ENCODE measurements at places on chromosomes 2 and 18. TPM values are rescaled to one million over a fixed set of nuclear protein-coding genes. Genes with fewer than 3 reads are reported as not detected.

The ADNP2 gene
- total RNA-seq: 16.0 TPM

The FN1 gene
- total RNA-seq: 217 TPM

The GPR35 gene
- total RNA-seq: 1.9 TPM

The LRPPRC gene
- 70.8 TPM for total RNA-seq

The CFC1 gene
- not detected for total RNA-seq

The PASK gene
- total RNA-seq: 6.4 TPM

Data from mesenteric fat pad (tissue), 1 donor.